CD4-positive, CD25-positive, alpha-beta regulatory T cell (primary cell): ENCODE measurements at places on chromosomes 7 and 10.

DNA sequence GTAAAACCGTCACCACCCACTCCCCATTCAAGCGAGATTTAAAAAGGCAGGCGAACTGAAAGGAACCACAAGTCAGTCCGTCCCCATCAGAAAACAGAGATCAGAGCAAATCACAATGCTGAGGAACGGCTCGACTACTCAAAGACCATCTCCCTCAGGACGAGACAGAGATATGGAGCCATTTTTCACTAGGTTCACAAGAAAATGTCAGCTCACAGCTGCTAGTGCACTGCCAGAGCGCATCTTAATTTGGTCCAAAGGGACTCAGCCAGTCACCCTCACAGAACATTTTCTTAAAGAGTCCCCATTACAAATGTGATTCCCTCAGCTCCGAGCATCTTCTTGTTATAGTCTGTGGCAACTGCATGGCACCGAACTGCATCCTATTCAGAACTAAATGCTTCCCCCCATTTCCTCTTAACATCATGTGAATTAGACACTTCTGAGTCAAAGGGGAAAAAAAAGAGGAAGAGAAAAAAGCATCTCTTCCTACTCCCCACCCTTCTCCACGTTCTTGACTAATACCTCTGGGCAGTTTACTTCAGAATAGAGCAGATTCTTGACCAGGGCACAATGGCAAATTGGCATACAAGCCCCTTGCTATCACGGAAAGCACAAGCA, 683.9 kb downstream of the MAGI2 start:
- DNase-seq, result no peak

- DNase-seq, result no peak
Observed at GRCh38 chr7:76254781-76255180, 47.7 kb upstream of the HSPB1 start.

DNA sequence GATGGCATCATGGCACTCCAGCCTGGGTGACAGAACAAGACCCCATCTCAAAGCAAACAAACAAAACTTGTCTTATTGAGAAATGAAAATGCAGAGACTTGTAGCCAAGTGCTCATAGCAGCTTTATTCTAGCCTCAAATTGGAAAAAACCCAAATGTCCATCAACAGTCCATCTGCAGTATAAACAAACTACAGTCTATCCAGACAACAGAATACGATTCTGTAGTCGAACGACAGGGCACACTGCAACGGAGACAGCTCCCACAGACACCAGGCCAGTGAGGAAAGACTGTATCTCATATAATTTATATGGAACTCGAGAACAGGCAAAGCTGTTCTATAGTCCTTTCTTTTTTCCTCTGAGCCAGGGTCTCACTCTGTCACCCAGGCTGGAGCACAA, 40.8 kb upstream of the SUN1 start:
- no peak for DNase-seq

DNA sequence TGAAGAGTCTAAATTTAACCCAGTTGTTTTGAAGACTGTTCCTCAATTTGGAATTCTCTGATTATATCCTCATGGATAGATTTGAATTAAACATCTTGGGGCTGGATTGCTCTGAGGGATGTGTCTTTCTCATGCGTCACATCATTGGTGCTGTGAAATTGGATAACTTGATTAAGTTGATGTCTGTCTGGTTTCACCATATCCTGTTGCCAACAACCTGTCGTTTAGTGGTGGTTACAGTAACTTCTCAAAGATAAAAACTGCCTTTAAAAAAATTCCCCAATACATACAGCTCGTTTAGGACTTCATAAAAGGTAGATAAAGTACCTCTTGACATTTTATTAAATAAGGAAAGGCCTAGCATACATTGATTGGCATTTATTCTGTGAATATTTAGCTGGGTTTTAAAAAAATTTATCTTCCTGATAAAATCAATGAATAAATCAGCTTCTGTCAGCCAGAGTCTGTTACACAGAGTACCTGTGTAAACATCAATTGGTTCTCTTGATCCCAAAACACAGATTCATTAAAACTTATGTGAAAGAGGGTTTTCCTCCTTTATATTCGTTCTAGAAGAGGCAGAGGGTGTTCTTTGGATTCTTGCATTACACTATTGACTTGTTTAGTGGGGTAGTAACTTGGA, 10.5 kb downstream of the CRCP start:
- no peak for DNase-seq

DNA sequence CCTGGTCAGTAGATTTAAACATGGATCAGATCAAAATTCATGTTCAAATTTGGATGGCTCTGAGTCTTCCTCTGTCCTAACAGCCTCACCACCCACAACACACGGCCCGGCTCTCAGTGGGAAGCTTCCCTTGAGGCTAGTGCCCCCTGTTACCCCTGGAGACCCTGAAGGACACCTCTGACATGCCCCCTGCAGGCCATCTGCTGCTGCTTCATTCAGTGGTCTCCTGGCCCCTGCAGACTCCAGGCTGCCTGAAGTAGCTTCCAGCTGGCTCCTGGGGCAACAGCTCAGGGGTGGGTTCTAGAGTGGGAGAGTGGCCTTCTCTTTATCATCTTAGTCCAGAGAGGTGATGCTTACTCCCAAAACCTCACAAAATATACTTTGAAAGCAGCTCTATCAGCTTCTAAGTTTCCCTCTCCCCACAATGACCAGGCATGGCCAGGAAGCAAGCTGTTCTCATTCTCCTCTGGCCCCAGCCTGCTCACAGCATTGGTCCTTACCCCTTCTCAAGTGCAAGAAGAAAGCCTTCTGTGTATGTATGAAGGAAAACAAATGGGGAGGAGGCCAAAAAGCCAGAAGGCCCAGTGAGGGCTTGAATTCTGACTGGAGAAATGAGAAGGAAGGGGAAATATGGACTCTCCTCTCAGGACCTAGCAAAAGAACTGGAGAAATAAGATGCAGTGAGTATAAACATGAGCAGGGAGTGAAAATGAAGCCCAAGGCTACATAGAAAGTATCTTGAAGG, 189.6 kb upstream of the INHBA start:
- DNase-seq, result no peak

DNA sequence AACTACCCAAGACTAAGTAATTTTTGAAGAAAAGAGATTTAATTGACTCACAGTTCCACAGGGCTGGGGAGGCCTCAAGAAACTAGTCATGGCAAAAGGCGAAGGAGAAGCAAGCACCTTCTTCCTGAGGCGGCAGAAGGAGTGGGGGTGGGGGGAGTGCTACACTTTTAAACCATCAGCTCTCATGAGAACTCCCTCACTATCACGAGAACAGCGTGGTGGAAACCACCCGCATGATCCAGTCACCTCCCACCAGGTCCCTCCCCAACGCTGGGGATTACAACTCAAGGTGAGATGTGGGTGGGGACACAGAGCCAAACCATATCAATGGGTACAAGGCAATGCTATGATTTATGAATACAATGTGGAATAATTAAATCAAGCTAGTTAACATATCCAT, 241.9 kb downstream of the PTPRN2 start:
- no peak for DNase-seq

GRCh38 chr7:119413314-119413805, 859.6 kb upstream of the KCND2 start:
- DNase-seq, result no peak

DNA sequence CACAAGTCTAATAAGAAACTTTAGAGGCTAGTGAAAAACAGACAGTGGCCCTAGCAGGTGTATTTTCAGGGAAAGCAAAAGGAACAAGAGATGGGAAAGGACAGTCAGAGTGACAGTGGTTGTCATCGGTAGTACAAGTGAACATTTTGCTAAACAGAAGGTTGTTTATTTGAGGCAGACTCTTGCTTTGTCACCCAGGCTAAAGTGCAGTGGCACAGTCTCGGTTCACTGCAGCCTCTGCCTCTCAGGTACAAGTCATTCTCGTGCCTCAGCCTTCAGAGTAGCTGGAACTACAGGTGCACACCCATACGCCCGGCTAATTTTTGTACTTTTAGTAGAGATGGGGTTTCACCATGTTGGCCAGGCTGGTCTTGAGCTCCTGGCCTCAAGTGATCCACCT, 195.8 kb downstream of the RELN start:
- no peak for DNase-seq

GRCh38 chr10:14605231-14605925, 169.3 kb downstream of the FAM107B start:
- peak; percentile 84 for DNase-seq

- DNase-seq, result no peak
Observed at GRCh38 chr10:4070184-4070583, 285.2 kb upstream of the KLF6 start.

DNA sequence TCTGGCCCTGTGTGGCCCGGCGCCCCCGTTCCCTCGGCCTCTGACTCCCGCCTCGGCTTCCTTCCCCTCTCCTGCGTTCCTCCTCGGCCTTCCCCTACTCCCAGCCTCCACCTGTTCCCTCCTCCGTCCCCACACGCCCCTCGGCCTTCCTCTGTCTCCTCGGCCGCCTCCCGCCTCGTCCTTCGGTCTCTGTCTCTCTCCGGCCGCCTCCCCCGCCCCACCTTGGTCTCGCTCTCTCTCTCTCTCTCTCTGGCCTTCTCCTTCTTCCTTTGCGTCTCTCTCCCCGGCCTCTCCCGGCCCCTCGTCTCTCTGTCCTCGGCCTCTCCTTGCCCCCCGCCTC, 588 bp downstream of the GET4 start:
- DNase-seq, result no peak

DNA sequence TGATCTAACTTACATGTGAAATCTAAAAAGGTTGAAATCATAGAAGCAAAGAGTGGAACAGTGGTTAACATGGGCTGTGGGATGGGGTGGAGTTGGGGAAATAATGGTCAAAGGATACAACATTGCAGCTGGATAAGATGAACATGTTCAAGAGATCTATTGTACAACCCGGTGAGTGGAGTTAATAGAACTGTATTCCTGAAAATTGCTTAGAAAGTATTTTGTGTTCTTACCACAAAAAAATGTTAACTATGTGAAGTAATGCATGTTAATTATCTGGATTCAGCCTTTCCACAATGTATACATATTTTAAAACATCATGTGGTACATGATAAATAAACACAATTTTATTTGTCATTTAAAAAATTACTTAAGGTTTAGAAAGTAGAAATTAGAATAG, 271.0 kb upstream of the LRRTM3 start:
- no peak for DNase-seq

DNA sequence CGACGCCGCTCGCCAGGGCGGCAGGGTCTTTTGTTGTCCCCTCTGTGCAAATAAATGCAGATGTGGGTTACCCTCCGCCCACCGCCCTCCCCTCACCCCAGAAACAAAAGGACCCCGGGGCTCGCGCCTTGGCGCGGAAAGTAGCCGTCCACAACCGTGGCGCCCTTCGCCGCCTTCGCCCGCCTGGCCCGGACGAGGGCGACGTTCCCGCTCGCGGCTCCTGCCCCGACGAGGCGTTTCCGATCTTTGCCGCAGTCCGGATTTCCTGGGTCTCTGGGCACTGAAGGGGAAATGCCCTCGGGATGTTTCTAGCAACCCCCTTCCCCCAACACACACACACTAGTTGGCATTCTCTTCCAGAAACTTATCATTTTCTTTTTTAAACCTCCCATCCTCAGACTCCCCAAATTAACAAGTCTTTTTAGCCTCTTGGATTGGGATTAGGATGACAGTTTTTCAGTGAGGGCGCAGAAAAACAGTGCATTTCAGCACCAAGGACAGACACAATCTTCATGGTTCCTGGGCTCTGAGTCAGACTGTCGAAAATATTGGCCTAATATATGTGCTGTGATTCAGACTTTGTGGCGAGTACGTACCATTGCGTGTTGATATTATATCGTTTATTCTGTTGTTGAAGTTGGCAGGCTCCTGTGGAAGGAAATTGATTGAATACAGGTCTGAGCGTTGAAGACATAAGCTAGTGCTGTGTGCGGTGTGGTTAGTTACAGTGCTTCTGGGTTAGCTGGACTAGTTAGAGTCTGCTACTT, 771 bp downstream of the PHYHIPL start:
- no peak for DNase-seq

DNA sequence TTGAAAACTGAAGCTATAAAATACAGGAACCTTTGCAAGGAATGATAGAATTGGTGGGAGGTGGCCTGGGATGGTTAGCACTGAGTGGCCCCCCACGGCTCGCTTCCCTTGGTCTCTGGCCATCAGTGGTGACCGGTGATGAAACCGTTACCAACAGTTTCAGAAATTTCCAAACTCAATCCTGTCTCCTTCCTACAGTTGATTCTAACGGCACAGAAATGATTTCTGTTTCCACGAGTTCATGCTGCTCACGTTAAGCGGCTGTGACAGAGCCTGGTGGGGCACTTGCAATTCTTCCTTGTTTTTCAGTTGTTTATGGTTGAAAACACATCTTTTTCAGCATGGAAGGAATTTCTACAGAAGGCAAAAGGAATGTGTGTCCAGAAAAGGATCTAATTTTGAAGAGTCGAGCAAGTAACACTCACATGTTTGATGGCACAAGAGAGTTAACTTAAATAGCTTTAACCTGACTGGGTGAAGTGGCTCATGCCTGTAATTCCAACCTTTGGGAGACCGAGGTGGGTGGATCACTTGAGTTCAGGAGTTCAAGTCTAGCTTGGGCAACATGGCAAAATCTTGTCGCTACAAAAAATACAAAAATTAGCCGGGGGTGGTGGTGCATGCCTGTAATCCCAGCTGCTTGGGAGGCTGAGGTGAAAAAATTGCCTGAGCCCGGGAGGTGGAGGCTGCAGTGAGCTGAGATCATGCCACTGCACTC, 100.1 kb downstream of the DNAJB6 start:
- DNase-seq, result no peak

DNA sequence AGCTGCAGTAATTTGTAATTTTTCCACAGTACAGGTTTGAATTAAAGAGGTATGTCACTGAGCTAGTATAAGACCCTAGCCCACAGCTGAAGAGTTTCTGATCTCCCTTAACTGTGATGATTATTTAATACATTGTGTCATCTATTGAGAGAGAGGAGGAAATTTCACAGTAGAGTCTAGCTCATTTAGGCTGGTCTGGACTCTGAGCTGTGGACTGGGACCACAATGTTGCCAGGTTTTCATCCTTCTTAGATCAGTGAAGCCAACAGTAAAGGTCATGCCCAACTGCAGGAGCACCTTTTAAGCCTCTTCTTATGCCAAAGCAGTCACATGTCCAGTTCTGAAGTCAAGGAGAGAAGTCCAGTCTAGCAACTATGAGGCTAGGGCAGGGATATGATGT, 8.9 kb downstream of the TES start:
- no peak for DNase-seq

DNA sequence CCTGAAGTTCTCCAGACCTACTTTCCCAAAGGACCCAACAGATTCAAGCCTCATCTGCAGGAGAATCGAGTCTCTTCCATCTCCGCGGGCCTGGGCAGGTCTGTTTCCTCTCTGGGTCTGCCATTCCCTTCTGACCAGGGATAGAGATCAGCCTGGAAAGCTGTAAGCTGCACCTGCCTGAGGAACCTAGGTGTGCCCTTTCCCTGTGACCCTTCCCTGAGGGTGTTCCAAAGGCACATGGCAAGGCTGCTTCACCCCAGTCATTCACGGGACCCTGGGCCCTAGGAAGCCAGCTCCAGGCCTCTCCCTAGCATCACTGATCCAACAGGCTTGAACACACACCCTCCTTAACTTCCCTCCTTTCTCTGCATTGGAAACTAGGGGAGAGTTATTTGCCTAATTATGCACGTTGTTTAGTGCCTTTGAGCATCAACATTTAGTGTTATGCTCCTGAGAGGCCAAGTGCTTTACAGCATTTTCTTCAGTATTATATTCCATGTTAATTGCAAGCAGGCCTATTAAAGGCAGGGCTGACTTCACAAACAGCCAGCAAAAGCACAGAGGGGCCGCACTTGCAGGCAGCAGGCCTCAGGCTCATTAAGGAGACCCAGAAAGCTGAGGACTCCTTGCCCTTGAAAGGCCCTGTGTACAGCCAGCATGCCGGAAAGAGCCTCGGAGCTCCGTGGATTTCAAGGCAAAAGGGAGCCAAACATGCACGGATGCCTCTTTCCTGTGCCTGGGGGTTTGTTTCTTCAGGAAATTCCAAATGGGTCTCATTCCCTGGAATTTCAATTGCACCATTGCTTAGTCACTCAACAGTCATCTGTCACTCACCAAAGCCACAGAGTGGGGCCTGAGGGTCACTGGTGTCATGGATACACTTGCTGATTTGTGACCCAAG, 91.0 kb upstream of the FAM20C start:
- no peak for DNase-seq
